ENCODE measurements at places on chromosomes 1 and 21.

DNA sequence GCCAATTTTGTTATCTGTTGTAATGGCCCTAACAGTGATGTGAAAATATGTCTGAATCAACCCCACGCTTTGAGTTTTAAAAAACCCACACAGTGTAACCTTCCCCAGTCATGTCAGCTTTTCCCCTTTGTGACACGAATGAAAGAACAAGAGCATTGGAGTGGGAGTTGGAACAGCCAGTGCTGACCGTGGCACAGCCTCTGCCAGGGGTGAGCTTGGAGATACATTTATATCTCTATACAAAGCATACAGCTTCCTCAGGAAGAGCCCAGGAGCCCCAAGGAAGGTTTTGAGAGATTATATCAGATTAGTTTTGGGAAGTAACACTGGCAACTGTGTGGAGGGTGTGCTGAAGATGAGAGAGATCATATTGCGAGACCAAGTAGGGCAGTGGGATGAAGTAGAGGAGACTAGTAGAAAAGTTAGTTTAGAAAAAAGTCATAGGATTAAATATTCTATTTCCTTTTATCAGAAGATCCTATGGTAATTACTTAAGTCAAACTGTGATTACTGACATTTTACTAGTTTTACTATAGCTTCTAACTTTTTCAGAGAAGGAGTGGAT lies 15.9 kb downstream of the LRRC8B start:
- no peak for DNase-seq

DNA sequence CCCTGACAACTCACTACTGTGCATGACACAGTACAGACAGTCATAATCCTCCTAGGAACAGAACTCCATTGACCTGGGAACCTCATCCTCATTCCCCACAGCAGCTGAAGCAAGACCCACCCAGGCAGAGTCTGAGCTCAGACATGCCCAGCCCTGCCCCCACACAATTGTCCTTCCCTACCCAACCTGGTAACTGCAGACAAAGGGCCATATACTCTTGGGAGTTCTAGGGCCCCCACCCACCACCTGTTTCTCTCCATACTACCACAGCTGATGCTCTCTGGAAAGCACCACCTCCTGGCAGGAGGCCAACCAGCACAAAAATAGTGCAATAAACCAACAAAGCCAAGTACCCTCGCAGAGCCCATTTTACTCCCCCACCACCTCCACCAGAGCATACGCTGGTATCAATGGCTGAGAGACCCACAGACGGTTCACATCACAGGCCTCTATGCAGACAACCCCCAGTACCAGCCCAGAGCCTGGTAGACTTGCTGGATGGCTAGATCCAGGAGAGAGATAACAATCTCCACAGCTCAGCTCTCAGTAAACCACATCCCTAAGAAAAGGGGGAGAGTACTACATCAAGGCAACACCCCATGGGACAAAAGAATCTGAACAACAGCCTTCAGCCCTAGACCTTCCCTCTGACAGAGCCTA lies 159.7 kb upstream of the CXADR start:
- no peak for DNase-seq

- DNase-seq, result no peak
Measured at GRCh38 chr1:216356945-216357344, 66.3 kb downstream of the USH2A start.

DNA sequence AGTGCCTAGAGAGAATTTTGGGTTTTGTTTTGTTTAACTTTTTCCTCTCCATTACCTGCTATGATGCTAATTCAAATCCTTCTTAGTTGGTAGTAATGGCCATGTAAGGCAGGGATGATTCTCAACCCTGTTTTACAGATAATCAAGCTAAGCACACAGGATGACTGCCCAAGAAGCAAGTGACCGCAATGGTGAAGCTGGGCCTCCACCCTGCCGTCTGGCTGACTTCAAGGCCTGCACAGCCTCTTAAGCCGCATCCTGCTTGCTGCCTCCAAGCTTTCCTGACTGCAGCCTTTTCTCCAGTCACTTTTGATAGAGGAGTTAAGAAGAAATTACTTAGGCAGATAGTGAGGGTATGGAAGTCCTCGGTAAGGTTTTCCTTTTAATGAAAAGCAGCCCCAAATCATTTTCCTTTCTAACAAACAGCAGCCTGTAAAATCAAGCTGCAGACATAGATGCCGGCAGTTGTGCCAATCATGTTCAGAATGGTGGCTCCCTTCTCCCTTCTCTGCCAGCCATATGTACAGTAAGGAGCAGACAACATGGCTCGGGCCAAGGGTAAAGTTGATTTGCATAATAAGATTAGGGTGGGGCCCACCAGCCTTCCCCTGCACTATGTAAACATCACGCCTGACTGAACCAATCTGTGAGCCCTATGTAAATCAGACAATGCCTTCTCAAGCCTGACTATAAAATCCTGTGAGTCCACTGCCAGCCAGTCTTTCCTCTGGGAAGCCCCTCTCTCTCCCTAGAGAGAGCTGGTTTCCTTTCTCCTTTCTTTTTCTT lies 8.8 kb upstream of the CTBS start:
- no peak for DNase-seq

GRCh38 chr1:46804926-46805325 lies 6.1 kb downstream of the CYP4B1 start:
- no peak for DNase-seq
